ENCODE measurements at places on chromosomes 3 and 15.
A peak's percentile ranks its signal among the peaks of the same experiment; 100 is the strongest.

GRCh38 chr3:111856501-111856900, 2.6 kb upstream of the PHLDB2 start:
- no peak for DNase-seq

- peak; percentile 35 for DNase-seq
These were observed 820 bp upstream of the HMCES start for GRCh38 chr3:129277829-129278271.

- DNase-seq = no peak
These were observed 64.3 kb downstream of the FNDC3B start for GRCh38 chr3:172103724-172104123.

GRCh38 chr3:71153713-71154112, 429.8 kb downstream of the FOXP1 start:
- no peak for DNase-seq

DNA sequence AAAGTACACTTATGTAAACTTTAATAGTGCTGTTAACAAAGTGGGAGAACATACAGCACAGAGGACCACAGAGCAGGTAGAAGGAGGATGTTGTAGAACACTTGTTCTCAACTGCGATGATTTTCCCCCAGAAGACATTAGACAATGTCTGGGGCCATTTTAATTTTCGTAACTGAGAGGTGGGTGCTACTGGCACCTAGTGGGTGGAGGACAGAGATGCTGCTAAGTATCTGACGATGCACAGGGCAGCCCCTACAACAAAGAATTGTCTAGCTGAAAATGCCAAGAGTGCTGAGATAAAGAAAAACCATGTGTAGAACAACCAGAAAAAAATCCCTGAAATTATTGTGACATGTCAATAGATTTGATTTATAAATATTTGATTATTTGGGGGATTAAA, 5.0 kb upstream of the KBTBD8 start:
- no peak for DNase-seq

DNA sequence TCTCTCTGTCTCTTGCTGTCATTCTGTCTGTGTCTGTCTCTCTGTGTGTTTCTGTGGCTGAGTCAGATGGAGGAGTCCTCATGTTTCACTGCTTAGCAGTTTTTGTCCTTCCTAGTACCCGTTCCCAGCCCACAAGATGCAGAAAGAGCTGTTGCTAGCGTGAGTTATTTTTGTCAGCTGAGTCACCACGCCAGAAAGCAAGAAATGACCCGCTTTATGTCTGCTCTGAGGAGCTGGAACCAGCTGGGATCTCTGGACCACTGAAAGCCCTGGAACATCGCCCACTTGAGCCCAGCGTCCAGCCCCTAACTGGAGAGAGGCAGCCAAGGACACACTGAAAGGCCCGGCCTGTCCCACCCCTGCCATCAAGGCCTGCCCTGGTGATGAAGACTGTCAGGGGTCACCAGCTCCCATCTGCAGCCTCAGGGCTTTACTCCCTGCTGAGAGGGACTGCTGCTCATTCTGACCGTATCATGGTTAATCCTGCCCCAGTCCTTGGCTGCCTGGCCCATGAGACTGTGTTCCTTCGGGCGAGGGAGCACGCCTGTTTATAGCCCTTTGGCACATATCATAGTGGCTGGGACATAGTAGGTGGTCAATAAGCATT, 101.7 kb upstream of the TPM1 start:
- peak; percentile 94 for DNase-seq

All from hepatic stellate cell (primary cell).